Esophagus muscularis mucosa (tissue), 4 donors: ENCODE measurements at places on chromosomes 2 and 18.

GRCh38 chr2:120761911-120762310, 26.2 kb downstream of the GLI2 start:
- no peak for DNase-seq

GRCh38 chr2:160362541-160362940, 131.1 kb downstream of the RBMS1 start:
- no peak for DNase-seq

- no peak for DNase-seq
These were observed 13.3 kb upstream of the CNNM3 start for GRCh38 chr2:96802721-96803120.

DNA sequence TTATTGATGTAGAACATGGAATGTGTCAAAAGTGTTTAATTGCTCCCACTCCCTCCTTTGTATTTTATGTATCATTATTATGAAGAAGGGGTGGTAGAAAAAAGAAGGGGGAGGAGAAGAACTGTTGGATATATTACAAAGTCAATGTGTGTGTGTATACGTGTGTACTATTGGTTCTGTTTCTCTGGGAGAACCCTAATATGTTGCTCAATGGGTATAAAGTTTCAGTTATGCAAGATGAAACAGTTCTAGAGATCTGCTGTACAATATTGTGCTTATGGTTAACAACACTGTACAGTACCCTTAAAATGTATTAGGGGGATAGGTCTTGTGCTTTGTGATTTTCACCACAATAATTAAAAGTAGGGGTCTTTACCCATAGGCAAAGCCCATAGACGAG, 58.1 kb upstream of the ZC3H15 start:
- DNase-seq, result no peak

GRCh38 chr2:188969651-188970050, 4.5 kb upstream of the COL3A1 start:
- no peak for DNase-seq
